ENCODE measurements at places on chromosomes 12 and 14.

DNA sequence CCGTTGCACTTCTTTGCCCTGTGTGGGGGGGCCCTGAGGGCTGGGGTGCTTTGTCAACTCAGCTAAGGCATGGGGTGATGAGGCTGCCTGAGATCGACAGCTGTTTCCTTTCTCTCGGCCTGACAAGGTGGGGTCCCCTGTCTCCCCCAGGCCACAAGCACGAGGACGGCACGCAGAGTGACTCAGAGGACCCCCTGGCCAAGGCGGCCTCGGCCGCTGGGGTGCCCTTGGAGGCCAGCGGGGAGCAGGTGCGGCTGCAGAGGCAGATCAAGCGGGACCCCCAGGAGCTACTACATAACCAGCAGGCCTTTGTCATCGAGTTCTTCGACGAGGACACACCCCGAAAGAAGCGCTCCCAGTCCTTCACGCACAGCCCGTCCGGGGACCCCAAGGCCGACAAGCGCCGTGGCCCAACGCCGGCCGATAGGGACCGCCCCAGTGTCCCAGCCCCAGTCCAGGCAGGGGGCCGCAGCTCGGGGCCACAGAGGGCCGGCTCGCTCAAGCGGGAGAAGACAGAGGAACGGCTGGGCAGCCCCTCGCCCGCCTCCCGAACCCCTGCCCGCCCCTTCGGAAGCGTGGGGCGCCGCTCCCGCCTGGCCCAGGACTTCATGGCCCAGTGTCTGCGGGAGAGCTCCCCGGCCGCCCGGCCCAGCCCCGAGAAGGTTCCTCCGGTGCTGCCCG lies 18.8 kb downstream of the CEP170B start:
- no peak for DNase-seq

- DNase-seq, result no peak
Measured at GRCh38 chr14:63290741-63291430, 27.8 kb downstream of the GPHB5 start.

- DNase-seq, result no peak
Measured at GRCh38 chr14:95254288-95254687, 65.4 kb downstream of the CLMN start.

DNA sequence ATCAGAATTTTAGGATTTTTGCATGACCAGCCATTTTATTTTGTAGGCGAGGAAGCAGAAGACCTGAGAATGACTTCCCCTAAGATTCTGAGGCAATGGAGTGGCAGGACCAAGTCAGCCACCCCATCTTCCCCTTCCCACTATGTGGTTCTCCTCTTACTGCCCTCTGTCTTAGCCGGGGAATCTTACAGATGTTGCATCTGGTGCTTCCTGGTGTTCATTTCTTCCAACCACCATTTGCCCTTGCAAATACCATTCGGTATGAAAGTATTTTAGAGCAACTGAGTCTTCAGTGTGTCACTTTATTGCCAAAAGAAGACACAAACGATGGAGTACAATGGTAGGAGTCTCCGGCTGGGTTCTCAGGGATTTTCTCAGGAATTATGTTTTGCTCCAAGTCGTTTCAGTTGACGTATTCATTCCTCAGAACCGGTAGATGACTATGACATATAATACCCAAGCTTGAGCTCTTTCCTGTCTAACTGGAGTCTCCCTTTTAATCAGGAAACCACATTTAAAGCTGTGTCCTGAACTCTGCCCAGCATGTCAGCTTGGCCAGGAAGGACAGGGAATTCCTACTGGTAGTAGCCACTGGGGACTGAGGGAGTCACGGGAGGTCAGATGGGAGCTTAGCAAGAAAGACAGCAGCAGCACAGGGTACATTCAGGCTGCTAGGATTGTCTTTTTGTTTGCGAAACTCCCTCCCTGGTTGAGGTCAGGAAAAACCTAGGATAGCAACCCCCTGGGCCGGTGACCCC lies 87.0 kb downstream of the SAMD4A start:
- no peak for DNase-seq

GRCh38 chr12:30988086-30988485 lies 61.5 kb downstream of the TSPAN11 start:
- DNase-seq, result no peak

GRCh38 chr12:109277899-109278762 lies 31.0 kb downstream of the FOXN4 start:
- DNase-seq, result no peak

- DNase-seq, result no peak
Measured at GRCh38 chr14:64119500-64119899, 174.7 kb downstream of the ESR2 start.

DNA sequence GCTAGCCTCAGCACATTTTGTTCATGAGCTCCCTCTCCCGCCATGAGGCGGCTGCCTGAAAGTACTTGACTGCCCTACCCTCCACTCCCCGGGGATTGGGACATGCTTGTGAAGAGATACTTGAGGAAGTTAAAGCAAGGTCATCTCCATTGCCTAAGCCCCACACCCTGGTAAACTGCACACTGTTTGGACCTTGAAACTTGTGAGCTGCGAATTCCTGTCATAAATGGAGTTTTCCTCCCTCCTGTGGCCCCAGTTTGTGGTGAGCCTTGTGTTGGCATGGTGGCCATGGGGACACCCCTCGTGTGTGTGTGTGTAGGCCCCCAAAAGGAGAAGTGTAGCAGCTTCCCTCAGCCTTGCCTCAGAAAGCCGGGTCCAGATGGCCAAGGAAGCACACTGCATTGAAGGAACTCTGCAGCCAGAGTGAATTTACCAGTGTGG lies 395.5 kb downstream of the ZFP36L1 start:
- DNase-seq, result no peak

GRCh38 chr12:92513231-92513730 lies 189.5 kb upstream of the PLEKHG7 start:
- DNase-seq, result no peak

- no peak for DNase-seq
Measured at GRCh38 chr14:101347893-101348777, 213.2 kb upstream of the DIO3 start.

DNA sequence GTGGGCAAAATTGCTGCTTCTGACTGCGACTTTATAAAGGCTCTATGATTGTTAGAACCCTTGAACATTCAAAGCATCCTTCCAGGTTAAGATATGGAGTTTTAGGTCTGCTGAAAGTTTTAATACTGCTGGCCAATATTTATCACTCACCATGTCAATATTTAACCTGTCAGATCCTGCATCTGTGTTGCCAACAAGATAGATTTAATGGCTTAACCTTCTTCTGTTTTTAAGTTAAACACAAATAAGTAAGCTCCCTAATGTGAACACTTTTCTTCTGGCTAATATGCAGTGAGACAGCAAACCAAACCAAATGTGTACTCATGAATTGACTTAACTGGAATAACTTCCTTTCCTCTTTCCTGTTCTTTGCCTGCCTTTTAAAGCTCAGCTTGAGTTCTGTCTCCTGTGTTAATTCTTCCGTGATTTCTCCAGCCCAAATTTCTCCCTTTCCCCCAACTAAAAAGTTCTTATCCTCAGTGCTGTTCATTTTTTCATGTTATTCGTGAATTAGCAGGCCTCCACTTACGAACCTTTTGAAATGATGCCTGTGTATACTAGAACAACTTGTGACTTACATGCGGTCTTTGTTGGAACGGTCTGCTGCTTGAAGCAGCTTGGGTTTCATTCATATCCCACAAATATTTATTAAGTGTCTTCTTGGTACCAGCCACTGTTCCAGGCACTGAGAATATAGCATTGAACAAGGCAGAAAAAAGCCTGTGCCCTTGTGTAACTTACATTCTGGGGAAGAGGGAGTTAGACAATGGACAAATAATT lies 9.1 kb downstream of the FBXW8 start:
- DNase-seq, result no peak

GRCh38 chr12:110379631-110380030 lies 23.9 kb downstream of the ANAPC7 start:
- no peak for DNase-seq

- no peak for DNase-seq
Measured at GRCh38 chr12:14186193-14186502, 179.3 kb upstream of the ATF7IP start.

DNA sequence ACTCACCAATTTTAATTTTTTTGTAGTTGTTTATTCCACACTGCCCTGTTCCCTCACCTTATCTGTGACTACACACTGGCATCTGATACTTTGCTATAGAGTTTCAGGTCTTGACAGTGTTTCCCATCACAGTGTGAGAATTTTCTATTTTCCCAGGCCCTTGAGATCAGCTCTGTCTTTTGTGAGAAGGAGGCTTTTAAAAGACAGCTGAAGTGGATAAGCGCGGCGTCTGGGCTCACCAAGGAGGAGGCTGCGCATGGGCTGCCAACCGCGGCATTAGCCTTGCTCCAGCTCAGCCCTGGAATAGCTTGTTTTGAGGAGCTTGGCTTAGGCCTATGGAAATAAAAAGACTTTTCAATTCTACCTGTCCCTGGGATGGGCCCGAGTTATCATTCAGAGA lies 181.3 kb downstream of the RMST start:
- DNase-seq, result no peak

DNA sequence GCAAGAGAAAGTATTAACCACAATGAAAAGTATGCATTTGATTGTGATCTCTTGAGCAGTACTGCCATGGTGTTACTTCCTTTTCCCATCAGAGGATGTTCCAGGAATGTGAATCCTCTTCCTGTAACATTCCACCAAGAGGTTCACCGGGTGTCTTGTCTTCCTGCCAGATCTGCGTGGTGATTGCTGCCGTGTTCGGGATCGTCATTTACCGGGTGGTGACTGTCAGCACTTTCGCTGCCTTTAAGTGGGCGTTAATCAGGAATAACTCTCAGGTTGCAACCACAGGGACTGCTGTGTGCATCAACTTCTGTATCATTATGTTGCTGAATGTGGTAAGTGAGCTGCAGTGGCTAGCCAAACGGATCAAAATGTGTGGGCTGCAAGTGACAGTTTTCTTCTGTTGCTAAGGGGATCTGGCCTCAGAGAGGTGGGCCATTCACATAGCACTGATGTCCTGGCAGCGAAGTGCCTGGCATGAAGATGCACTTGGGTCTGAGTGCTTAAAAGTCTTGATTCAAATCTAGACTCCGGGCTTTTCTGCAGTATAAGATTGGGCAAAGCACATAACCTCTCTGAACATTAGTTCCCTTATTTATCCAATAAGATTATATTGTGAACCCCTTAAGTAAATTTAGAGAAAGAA lies 123.4 kb downstream of the SLC5A8 start:
- no peak for DNase-seq

DNA sequence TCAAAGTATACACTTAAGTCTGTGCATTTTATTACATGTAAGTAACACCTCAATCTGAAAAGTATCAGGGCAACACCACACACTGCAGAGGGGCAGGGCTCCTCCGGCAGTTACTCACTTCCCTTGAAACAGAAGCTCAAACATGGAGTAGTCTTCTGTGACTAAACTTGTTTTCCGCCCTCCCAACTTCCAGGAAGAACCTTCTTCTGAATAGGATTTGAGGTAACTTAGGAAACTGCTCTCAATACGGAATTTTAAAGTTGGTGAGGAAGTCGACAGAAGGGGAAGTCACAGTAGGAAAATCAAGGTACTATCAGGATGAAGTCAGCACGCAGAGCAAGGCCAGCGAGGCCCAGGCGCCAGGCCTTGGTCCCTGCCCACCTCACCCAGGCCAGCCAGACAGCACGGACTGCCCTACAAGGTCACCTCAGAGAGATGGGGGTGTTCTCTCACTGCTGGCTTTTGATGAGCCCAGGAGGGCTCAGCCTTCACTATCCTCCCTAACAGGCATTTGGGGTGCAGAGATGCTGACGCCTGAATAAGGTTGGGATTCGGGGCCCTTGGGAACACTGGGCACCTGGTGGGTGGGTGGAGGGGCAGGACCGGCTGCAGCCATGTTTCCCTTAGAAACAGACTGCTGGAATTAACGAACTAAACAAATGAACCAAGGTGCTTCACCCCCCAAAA lies 5.8 kb downstream of the ANKRD9 start:
- DNase-seq, result no peak

DNA sequence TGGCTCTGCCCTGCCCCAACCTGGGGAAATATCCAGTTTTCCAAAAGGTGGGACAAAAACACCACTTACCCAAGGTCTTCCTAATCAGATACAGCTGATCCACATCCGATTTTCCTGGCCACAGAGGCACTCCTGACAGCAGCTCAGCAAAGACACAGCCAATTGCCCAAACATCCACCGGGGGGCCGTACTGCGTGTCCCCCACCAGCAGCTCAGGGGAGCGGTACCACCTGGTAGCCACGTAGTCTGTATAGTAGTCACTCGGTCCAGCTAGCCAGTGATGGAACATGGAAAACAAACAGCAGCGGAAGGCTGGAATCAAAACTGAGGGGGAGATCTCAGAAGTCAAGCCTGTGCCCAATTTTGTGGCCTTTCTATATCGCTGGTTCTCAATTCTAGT lies 28.8 kb downstream of the DMAC2L start:
- no peak for DNase-seq

DNA sequence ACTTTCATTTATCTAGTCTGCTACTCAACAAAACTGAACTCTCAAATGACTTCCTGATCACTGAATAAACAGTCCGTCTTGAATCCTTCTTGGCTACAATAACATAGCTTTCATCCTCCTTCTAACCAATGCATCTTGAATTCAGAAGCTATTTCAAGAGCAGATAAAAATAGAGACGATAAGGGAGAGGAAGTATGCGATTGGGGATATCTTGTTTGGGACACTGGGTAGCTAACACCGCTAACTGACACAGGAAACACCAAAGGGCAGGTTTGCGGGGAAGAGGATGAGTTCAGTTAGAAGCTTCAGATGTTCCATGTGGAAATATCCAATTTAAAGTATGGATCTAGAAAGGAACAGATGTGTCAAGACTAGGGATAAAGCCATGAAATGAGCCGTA lies 102.5 kb downstream of the SLC41A2 start:
- no peak for DNase-seq

GRCh38 chr12:78229591-78230101 lies 399.0 kb downstream of the NAV3 start:
- DNase-seq, result no peak

GRCh38 chr14:61264010-61264571 lies 17.0 kb downstream of the TMEM30B start:
- no peak for DNase-seq

GRCh38 chr12:99271071-99271470 lies 376.5 kb upstream of the GARIN6 start:
- no peak for DNase-seq

GRCh38 chr14:30185832-30186231 lies 258.2 kb upstream of the PRKD1 start:
- DNase-seq, result no peak

GRCh38 chr12:53185582-53186153 lies 4.9 kb upstream of the CSAD start:
- DNase-seq, result no peak

GRCh38 chr14:51895375-51895774 lies 35.0 kb downstream of the GNG2 start:
- DNase-seq, result no peak

GRCh38 chr12:68739891-68740290 lies 6.1 kb upstream of the SLC35E3 start:
- no peak for DNase-seq

GRCh38 chr12:59734371-59734770 lies 138.5 kb downstream of the SLC16A7 start:
- DNase-seq, result no peak

- DNase-seq, result no peak
Measured at GRCh38 chr14:86153480-86153879, 623.5 kb downstream of the FLRT2 start.

- no peak for DNase-seq
Measured at GRCh38 chr14:54944737-54945391, 42.2 kb upstream of the GCH1 start.

- no peak for DNase-seq
Measured at GRCh38 chr12:32105986-32106516, 596 bp upstream of the BICD1 start.

GRCh38 chr12:2682296-2683251 lies 112.2 kb upstream of the FKBP4 start:
- DNase-seq, result peak; percentile 24

Measured in activated gamma-delta T cell treated with anti-CD3 and anti-CD28 coated beads, Interleukin-2, amount 50 U/mL, for 16 hours (primary cell).